ENCODE measurements at places on chromosomes 6 and 20.
A peak's percentile ranks its signal among the peaks of the same experiment; 100 is the strongest.

- no peak for DNase-seq
These were observed 47.1 kb upstream of the PMEPA1 start for GRCh38 chr20:57756921-57757320.

DNA sequence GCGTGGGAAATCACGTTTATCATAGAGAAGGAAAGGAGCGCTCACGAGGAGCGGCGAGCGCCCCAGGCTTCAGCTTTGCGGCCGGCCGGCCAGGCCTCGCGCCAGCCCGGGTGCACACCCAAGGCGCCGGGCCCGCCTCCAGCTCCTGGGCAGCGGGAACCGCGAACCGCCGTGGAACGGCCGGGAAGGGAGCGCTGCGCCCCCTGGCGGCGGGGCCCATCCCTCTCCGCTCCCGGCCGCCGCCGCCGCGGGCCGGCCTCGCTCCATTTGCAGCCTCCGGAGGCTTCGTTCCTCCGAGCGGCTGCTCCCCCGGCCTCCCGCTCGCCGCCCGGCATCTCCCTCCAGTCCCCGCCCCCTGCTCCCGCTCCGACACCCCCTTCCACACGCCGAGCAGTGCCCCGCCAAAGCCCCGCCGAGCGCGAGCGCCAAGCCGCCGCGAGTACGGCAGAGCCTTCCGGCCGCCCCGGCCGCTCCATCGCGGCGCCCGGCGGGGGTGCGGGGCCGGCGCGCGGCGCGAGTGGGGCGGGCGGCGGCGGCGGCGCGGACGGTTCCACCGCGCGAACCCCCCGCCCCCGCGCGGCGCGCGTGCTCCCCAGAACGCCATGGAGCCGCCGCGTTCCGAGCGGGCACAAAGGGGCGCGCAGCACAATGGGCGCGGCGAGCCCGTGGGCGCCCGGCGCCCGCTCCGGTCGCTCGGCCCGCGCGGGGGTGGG, 946 bp downstream of the BEND3 start:
- peak; percentile 19 for DNase-seq

- no peak for DNase-seq
These were observed 10.6 kb downstream of the TOX2 start for GRCh38 chr20:43925215-43925614.

- DNase-seq: no peak
These were observed 601.9 kb downstream of the HTR1B start for GRCh38 chr6:76861403-76861802.

DNA sequence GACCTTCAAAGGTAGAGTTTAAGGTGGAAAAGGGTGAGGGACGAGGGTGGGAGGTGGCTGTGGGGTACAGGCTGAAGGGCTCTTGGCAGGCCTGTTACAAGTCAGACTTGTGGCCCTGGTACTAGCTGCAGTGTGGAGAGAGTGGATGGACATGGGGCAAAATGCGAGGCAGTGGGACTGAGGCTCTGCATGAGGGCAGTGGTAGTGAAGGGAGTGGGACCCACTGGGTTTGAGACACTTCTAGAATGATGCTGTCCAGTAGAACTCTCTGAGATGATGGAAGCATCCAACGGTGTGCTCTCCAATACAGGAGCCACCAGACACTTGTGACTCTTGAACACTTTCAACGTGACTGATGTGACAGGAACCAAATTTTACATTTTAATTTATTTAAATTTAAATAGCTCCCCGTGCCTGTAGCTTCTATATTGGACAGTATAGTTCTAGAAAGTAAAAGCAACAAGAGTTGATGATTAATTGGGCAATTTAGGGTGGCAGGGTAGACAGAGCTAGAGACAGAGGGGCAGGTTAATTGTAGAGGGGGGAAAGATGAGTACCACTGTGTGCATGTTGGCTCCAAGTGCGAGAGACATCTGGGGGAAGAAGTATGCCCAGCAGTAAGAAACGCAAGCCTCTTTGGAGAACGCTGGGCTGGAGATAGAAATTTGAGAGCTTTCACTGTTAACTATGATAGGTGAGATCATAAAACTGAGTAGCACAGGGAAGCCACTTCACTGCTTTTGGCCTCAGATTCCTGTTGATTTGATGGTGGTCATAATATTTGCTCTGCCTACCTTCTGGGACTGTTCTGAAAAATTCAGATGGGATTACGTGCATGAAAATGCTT, 77.5 kb downstream of the TXNDC5 start:
- no peak for DNase-seq
